Suppressor macrophage treated with lipopolysaccharide for 4 hours (primary cell): ENCODE measurements at places on chromosomes 3 and 15.

DNA sequence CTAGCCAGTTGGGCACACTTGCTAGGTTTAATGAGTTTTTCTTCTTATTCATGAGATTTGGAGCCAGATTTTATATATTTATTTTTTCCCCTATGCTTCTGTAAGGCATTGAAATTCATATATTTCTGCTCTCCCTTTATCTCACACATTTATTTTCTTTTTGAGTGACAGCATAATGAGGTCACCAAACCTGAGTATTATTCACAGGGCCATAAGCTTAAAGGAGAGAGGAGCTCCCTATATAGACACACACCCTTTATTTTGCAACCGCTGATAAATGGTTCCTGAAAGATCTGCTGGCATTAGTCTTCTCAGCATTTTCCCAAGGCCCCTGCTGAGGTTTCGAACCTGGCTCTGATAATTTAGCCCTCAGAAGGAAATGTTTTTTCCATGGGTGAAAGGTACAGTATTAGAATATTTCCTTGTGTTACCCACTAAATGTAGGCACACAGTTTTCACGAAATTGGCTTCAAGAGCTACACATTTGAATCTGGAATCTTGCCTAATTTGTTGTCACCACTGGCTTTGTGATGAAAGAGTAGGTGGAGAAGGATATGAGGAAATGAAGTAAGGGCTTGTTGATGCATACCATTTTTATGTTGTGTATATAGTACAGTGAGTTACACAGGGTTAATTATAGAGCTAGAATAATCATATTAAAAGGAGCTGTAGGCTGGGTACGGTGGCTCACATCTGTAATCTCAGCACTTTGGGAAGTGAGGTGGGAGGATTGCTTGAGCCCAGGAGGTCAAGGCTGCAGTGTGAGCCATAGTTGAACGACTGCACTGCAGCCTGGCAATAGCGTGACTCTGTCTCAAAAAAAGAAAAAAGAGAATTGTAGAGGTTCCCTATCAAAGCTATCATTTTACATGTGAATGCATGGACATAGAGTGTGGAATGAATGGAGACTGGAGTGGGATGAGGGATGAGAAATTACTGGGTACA lies 6.5 kb downstream of the KLHL18 start:
- DNase-seq = peak; percentile 68

- peak; percentile 37 for DNase-seq
These were observed 28.1 kb downstream of the CMTM7 start for GRCh38 chr3:32419742-32420125.

GRCh38 chr3:9401986-9402385 lies 4.6 kb downstream of the SETD5 start:
- no peak for DNase-seq

- no peak for DNase-seq
These were observed 945 bp downstream of the VIPR1 start for GRCh38 chr3:42503251-42503924.

GRCh38 chr3:66830301-66830700 lies 167.8 kb upstream of the KBTBD8 start:
- no peak for DNase-seq

DNA sequence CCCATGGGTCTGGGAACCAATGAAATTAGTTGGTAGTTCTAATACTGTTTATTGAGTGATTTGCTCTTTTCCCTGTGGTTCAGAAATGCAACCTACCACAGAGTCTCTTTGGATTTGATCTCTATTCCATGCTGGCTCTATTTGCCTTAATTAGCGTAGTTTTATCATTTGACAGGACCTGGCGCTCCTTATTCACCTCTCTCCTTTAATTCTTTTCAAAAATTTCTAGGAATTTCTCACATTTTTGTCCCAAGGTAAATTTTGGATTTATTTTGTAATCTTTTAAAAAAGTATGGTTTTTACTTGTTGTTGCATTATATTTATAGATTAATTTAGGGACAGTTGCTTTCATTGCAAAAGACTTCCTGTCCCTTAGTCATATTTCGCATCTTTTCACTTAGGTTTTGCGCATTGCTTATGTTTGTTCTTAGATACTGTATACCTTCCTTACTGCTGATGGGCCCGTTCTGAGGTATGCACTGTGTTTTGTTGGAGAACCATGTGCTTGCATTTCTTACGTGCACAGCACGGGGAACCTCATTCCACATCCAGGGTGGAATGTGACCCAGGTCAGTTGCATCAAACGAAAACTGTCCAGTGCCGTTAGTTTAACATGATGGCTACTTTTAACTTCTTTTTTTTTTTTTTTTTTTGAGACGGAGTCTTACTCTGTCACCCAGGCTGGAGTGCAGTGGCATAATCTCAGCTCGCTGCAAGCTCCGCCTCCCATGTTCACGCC lies 27.0 kb downstream of the SENP5 start:
- DNase-seq = no peak

GRCh38 chr15:101641129-101641764 lies 10.9 kb downstream of the TM2D3 start:
- peak; percentile 90 for DNase-seq

- DNase-seq = no peak
These were observed 121.4 kb upstream of the RARB start for GRCh38 chr3:25306705-25307104.

GRCh38 chr3:195403841-195404408 lies 38.9 kb downstream of the ACAP2 start:
- peak; percentile 9 for DNase-seq

- DNase-seq = peak; percentile 16
These were observed 43.8 kb downstream of the GAP43 start for GRCh38 chr3:115666920-115667737.

- no peak for DNase-seq
These were observed 285.6 kb downstream of the GRM7 start for GRCh38 chr3:7146529-7146928.

DNA sequence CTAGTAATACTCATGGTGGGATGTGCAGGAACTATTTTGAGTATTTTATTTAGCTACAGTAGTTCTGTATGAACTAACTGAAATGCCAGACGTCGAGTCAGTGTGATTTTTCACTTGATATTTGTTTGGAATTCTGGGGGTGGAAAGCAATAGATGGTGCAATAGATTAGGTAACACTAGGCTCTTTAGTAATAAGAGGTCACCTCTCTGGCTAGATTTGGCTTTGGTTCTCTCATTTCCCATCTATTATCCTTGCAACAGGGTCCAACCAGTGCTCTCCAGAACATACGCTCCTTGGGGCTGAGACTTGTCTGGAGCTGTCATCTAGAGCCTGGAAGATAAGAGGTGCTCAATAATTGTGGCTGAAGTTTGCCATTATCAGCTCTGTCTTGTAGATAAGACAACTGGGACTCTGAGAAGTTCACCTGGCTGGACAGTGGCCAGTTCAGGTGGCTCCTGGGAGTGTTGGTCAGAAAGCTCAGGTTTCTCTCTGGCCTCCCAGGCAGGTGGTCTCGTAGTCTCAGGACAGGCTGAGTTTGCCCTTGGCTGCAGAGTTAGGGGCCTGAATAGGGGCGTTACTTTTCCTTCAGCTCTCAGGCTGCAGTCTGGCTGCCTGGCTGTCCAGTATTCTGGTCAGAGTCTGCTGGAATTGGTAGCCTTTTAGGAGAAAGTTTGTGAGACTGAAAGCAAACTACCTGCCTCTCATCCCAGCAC lies 277.5 kb upstream of the RGMA start:
- no peak for DNase-seq

- DNase-seq = peak; percentile 66
These were observed 18.8 kb downstream of the PLA2G4F start for GRCh38 chr15:42137461-42138261.

- DNase-seq = no peak
These were observed 3.6 kb downstream of the FYTTD1 start for GRCh38 chr3:197753263-197753662.

DNA sequence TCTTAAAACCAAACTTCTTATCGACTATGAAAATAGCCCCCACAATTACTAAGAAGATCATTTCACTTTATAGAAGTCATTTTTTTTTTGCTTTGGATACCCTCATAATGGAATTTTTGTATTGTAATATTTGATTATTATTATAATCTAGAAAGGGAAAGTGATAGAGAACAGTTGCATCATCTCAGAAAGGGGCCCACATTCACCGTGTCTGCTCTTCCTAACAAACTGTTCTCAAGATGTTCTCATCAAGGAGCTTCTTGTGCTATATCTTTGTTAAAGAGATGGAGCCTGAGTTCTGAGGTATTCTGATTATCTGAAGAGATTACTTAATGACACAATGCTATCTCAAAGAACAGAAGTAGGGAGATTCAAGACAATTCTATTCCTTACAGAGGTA lies 49.3 kb downstream of the MME start:
- DNase-seq = no peak

- peak; percentile 45 for DNase-seq
These were observed 72.9 kb downstream of the CD200 start for GRCh38 chr3:112405845-112406244.

GRCh38 chr15:48596415-48596814 lies 49.1 kb downstream of the FBN1 start:
- DNase-seq = peak; percentile 68

DNA sequence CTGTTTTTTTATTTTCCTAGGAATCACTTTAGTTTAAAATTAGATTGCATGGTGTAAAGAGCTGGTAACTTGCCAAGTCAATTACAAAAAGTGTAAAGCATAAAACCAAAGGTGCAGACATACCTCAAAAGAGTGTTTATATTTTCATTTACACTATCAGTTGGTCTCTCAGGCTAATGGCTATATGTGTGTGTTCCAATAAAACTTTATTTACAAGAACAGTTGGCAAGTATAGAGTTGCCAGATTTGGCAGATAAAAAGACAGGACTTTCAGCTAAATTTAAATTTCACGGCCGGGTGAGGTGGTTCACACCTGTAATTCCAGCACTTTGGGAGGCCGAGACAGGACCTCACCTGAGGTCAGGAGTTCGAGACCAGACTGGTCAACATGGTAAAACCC lies 41.1 kb downstream of the HOMER2 start:
- DNase-seq = no peak

GRCh38 chr15:25787855-25788520 lies 75.1 kb downstream of the ATP10A start:
- peak; percentile 47 for DNase-seq

DNA sequence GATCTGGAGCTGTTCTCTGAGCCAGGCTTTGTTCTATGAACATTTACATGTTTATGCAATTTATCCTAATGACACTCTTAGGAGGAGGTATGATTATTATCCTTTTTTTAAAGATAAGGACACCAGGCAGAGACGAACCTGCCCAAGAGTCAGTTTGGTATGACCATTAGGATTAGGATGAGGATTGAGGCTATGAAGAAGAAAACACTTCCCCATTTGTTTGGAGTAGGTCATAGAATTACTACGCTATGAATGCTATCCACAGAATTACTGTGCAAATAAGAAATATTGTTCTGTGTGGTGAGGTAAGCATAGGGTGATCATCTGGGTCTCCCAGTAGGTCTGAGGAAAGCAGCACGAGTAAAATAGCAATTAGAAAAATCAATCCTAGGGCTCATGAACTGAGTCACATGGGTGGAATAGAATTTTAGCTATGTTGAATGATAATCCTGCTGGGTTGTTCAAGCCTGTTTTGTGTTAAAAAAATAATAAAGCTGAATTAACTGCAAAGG lies 23.9 kb downstream of the EIF4E3 start:
- peak; percentile 32 for DNase-seq

- DNase-seq = no peak
These were observed 45.6 kb downstream of the CDAN1 start for GRCh38 chr15:42691308-42691707.

GRCh38 chr3:115228266-115228665 lies 81.2 kb upstream of the ZBTB20 start:
- no peak for DNase-seq

DNA sequence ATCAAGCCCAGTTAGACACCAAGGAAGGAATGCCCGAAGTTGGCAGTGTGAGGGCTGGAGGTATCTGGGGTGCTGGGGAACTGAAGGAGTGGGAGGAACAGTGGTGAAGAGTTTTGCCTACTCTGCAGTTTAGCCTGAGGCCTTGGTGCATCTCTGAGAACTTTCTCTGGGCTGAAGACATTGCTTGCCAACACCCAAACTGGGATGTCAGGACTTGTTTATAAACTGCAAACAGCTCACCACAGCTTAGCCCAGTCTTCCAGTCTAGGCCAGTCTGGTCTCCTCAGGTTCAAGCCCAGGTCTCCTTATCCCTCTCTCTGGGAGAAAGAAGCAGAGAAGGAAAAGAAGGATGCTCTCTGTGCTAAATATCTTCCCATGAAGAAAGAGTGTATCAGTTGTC lies 68.0 kb upstream of the BOC start:
- DNase-seq = no peak

DNA sequence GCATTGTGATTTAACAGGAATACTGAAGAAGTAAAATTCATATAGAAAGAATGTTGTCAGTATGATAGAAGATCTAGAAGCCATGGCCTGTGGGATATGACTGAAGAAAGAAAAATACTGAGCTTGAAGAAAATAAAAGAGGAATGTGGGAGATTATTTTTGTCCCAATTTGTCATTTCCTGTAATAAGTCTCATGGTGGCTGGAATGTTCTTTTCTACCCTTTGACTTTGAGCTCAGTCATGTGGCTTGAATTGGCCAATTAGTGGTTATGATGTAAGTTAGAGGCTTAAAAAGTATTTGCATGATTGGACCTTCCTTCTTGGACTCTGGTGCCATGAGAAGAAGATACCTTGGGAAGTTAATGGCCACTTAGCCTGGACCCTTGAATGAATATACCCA lies 14.1 kb downstream of the APH1B start:
- peak; percentile 79 for DNase-seq

GRCh38 chr15:72249142-72249810 lies 18.3 kb upstream of the PKM start:
- DNase-seq = peak; percentile 52
